ENCODE measurements at places on chromosomes 7 and 10.

DNA sequence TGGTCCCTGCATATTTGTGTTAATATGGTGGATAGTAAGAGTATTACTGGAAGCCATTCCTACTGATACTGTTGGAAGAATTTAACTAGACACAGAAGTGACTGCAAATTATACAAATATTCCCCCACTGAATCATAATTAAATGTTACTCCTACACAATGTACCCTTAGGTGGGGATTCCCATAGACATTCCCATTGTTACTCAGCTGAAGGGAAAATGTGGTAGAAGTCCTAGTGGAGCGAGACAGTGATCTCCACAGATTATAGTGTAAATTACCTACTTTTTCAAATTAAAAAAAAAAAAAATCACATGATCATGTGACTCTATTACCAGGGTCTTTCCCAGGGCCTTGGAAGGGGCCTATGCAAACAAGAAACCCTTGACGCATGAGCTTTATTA is 611.8 kb downstream of the LRMDA start:
- no peak for DNase-seq

GRCh38 chr7:139600306-139600705 is 76.8 kb downstream of the CLEC2L start:
- DNase-seq = no peak

GRCh38 chr7:30700941-30701340 is 18.7 kb upstream of the CRHR2 start:
- DNase-seq = no peak

DNA sequence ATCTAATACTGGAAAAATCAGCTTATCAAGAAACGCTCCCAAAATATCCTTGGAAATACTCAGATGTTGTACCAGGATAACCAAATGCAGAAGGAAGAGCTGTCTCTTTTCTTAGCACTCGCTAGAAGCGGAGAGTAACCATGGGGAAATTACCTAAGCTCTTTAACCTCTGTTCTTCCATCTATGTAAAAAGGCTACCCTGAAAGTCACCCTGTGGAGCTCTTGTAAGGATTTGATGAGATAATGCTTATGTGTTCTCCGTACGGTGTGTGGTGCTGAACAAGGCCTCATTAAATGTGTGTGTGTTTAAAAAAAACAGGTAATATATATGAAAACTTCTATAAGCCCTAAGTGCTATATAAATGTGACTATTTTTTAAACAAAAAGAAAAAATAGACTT is 38.2 kb upstream of the MYO3A start:
- no peak for DNase-seq

- no peak for DNase-seq
Observed at GRCh38 chr10:108049668-108050067, 885.2 kb upstream of the SORCS1 start.

GRCh38 chr7:102912742-102913141 is at the start of gene LRRC17:
LRRC17 (plus strand) TSS chr7:102913000; CDS start chr7:102933914, 20,914 bp downstream.
- no peak for DNase-seq
